ENCODE measurements at places on chromosomes 4 and X. TPM values are rescaled to one million over a fixed set of nuclear protein-coding genes. Genes with fewer than 3 reads are reported as not detected.

DNA sequence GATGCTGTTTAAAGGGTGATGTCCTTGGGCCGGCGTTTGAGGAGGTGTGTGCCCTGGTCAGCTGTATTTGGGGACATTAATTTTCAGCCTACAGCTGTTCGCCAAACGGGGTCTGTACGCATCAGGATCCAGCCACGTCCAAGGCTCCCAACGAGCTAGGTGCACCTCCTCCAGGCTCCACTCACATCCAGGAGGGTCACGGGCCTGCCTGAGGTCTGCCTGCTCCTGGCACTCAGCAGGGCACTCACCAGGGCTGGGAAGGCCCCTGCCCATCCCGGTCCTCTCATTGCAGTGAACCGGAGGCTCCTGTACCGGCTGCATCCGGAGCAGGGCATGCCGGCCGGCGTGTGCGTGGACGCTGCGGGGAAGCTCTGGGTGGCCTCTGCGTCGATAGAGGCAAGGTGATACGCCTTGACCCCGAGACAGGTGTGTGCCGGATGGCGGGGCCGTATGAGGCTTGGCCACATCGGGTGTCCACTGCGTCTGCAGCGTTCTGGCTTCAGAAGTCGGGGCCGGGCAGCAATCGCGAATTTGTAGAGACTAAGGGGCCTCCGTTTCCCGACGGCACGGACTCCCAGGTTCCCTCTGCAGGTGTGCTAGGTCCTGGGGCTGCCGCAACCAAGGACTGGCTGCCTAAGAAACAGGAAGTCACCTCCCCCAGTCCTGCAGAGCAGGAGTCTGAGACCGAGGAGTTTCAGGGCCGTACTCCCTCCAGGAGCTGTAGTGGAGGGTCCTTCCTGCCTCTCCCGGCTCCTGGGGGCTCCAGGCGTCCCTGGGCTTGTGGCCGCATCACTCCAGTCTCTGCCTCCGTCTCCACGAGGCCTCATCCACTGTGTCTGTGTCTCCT, 27.5 kb upstream of the PLCXD1 start:
- no peak for DNase-seq

GRCh38 chr4:40500781-40501180, 128.9 kb downstream of the RBM47 start:
- DNase-seq: no peak

- DNase-seq: no peak
Observed at GRCh38 chr4:102809190-102809589, 18.2 kb downstream of the UBE2D3 start.

DNA sequence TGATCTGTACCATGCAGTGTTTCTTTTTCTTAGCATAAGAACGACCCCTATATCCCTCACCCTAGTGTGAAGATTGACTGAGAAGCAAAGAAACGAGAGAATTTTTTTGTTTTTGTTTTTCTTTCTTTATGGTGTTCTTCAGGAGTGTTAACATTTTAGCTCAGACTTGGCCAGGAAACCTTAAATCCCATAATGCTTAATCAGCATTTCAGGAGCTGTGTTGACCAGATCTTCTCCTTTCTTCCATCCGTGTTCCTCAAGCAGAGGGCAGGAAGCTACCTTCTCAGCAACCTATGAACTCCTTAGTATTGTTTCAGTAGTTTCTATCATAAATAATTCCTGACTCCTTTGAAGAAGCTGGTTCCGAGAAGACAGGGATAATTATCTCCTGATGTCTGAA, 1501.5 kb downstream of the STIM2 start:
- DNase-seq: no peak

GRCh38 chr4:187396106-187396505, 599.5 kb upstream of the ZFP42 start:
- DNase-seq: no peak

GRCh38 chrX:73563738-73564068, 706 bp downstream of the CHIC1 start:
- DNase-seq: no peak

PLP1 gene
- 1.3 TPM for total RNA-seq

INTU gene
- total RNA-seq: 11.1 TPM

P2RY4 gene
- total RNA-seq: 1.3 TPM

BMP3 gene
- total RNA-seq: 0.98 TPM

HSFX3 gene
- total RNA-seq: not detected

SPOCK3 gene
- total RNA-seq: not detected
